ENCODE measurements at places on chromosomes 7 and 10.

- DNase-seq: no peak
These were observed 29.9 kb downstream of the LRRC20 start for GRCh38 chr10:70352401-70353097.

- no peak for DNase-seq
These were observed 7.8 kb downstream of the GARIN1A start for GRCh38 chr7:128679920-128680319.

DNA sequence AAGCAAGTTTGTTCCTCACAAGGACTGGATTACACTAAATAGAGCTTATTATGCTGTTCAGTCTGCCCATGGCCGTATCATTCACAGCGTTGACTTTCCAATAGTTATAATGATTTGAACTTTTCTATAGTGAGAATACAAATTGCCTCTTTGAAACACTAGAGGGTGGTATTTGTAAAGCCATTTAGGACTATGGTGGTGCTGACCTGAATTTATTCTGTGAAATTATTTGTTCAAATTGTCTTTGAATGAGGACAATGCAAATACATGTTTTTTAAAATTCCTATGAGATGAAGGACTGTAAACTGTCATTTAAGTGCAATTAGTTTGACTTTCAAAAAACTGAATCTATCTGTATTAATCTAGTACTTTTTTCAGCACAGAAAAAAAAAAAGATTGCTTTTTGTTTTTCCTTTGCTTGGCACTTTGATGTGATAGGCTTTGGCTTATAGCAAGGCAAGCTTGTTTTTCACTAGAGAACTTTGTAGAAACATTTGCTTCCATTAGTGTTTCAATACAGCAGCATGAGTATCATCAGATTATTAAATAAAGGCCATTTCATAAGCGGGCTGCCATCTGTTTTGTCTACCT is 122.7 kb upstream of the TMEM229A start:
- no peak for DNase-seq

DNA sequence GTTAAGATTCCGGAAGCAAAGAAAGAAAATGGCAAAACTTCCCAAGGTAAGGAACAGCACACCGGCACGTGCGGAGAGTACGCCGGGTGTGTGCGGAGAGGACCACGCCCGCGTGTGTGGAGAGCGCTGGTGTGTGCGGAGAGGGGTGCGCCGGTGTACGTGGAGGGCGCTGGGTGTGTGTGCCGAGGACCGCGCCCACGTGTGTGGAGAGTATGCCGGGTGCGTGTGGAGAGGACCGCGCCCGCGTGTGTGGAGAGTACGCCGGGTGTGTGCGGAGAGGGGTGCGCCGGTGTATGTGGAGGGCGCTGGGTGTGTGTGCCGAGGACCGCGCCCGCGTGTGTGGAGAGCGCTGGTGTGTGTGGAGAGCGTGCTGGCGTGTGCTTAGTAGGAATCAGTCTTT is 48.6 kb upstream of the DPYSL4 start:
- DNase-seq: no peak

DNA sequence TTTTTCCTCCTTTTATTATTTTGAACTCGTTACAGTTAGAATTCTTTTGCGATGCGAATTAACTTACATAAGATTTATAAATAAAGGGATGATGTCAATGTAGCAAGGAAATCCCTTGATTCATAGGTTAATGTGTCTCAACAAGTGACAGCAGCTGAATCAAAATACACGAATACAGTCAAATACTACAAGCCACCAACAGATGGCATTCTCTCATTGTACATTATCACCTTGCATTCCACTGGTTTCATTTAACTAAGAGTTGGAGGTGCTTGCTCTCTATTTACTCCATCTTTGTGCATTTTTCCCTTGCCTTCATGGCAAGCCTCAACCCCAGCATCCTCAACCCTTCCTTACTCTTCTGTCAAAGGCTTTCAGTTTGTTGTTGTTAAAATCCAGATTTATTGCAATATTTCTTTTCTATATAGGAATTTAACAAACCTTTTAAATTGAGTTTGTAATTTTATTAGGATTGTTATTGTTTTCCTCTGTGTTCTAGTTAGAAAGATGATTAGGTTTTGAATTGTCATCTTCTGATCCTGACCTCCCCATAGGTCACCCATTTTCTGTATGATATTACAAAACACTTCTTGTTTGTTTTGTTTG is 78.3 kb downstream of the SLC25A40 start:
- DNase-seq: no peak

DNA sequence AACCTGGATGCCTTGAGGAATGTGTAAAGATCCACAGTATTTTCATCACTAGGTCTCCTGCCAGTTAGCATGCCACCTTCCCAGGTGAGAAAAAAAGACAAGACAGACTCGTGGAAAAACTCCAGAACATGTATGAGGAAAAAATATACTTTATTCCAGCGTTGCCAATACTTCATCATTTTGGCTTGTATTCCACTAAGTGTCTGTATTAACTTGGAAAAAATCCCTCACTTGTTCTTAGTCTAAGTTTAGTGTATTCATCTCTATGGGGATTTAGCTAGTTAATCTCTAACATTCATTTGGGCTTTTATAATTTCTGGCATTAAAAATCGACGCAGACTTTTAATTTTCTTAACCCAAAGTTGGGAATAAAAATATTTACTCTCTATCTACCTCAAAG is 759.4 kb downstream of the SORCS1 start:
- DNase-seq: no peak

- DNase-seq: no peak
These were observed 102.2 kb downstream of the RBM20 start for GRCh38 chr10:110746254-110746826.

DNA sequence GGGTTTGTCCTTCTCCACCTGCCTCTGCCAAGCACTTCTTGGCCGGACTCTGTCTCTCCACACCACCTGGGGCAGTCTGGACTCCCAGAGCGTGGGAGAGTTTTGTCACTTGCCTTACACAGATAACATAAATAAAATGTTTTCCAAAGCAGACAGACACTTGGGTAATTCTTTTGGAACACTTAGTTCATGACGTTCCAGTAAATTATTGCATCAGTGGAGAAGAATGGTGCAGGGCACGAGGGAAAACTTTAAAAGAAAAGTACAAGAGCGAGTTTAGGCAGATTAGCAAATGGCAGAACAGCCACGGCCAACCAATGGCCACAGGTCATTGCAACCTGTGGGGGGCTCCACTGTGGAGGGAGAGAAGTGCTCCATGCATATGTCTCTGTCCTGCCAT is 170.6 kb upstream of the GRB10 start:
- no peak for DNase-seq

DNA sequence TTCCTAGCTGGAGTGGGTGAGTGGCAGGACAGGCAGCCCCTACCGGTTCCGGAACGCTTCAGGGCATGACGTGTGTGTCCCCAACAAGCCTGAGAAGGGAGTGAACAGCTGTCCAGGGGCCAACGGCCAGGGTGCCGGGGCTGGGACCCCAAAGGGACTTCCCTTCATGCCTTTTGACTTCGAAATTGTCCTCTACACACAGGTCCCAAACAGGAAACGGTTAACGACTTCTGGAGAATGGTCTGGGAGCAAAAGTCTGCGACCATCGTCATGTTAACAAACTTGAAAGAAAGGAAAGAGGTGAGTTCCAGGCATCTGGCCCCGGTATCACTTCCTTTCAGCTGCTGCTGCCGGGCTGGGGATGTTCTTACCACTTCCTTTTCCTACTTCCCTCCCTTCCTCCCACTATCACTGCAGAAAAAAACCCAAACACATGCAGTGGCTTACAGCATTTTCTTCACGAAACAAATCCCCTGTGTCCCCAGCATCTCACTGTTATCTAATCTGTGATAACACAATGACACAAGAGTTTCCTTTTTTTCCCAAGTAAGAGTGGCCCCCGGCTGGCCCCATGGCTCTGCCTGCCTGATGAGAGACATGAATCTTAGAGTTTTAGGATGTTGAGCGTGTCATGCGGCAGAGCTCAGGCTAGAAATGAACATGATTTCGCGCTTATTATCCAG is 63.2 kb downstream of the MKI67 start:
- DNase-seq: no peak

GRCh38 chr10:44991571-44991970 is 9.2 kb upstream of the ZNF22 start:
- DNase-seq: no peak

- DNase-seq: no peak
These were observed 35.3 kb downstream of the FEZF1 start for GRCh38 chr7:122269241-122269640.

DNA sequence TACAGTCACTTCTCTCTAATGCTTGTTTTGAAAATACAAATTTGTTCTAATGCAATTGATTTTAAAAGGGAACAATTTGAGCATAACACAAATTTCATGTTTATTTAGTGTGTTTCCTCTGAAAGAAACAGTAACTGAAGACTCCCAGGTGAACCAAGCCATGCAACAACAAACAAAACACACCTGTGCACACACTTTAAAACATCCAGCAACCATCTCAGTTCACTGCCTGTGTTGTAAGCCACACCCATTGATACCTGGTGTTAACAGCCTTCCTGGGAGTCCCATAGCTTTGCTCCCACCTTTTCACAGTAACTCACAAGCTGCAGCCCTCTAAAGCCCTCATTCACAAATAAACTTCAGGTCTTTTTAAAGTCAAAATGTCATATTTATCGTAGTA is 89.3 kb downstream of the DOCK4 start:
- DNase-seq: no peak

GRCh38 chr7:127888411-127888810 is 142.8 kb downstream of the LRRC4 start:
- DNase-seq: no peak

DNA sequence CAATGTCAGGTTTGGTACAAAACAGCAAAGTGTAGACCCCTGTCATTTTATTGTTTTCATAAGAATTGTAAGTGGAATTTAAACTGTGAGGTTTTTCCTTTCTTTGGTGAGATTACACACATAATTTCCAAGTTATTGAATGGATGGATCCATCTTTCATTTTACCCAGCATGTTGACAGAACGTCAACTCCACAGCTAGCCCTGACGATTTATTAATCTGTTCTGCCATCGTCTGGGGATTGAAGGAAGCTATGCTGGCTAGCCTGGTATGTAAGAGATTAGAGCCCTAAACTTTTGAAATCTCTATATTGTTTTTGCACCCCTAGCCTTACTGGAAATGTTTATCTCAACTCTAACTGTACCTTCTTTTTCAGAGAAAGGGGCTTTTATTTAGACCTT is 8.6 kb downstream of the WNT16 start:
- DNase-seq: no peak

DNA sequence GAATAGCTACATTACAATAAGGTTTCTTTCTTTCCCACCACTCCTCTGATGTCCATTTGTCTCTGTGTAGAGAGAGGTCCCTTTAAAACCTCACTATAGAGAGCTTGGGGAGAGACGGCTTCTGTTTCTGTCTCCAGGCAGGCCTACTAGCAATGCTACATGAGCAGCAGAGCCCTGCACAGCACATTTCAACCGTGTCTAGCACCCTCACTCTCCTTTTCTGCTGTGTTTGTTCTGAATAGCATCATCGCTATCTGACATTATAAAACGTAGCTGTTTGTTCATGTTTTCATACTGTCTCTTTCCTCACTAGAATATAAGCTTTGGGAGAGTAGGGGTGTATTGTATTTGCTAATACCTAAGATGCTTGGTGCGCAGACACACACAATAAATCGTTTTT is 487.8 kb upstream of the DPP6 start:
- no peak for DNase-seq

GRCh38 chr7:55339033-55340000 is 25.8 kb upstream of the LANCL2 start:
- DNase-seq: no peak

- DNase-seq: no peak
These were observed 115.1 kb downstream of the AGMO start for GRCh38 chr7:15446722-15447121.

GRCh38 chr10:94310369-94310768 is 52.4 kb downstream of the NOC3L start:
- DNase-seq: no peak

- DNase-seq: no peak
These were observed 179.3 kb downstream of the NPSR1 start for GRCh38 chr7:34837316-34837715.

DNA sequence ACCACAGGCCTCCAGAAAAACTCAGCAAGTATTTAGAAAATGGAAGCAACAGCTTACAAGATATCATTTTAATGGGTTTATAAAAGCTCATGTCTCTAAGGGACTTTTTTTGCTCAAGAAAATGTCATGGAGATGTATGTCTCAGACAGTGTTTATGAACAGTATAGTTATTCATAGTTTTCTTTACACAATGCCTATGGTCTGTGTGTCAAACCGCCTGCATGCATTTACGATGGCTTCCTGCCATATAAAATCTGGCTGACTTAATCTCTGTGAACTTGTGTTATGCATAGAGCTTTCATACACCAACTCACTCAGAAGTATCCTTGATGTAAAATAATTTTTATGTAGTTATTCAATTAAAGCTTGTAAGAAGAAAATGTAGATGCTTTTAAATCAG is 1314.2 kb upstream of the LRRTM3 start:
- DNase-seq: no peak

- no peak for DNase-seq
These were observed 23.6 kb downstream of the MCM10 start for GRCh38 chr10:13184730-13185514.

DNA sequence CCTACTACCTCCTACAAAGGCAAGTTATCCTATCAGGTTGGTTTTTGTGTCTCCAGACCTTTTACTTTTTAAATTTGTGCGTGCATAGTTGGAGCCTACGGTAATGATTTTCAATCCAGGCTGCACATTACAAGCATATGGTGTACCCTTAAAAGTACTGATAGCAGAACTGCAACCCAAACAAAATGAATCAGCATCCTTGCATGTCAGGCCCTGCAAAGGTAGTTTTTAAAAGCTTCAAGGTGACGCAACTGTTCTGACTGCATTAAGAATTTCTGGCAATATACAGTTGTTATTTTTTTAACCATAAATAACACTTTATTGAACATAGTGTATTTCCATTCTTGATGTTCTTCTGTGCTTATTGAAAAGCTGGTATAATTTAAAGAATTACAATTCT is 28.9 kb downstream of the GNAT3 start:
- no peak for DNase-seq

DNA sequence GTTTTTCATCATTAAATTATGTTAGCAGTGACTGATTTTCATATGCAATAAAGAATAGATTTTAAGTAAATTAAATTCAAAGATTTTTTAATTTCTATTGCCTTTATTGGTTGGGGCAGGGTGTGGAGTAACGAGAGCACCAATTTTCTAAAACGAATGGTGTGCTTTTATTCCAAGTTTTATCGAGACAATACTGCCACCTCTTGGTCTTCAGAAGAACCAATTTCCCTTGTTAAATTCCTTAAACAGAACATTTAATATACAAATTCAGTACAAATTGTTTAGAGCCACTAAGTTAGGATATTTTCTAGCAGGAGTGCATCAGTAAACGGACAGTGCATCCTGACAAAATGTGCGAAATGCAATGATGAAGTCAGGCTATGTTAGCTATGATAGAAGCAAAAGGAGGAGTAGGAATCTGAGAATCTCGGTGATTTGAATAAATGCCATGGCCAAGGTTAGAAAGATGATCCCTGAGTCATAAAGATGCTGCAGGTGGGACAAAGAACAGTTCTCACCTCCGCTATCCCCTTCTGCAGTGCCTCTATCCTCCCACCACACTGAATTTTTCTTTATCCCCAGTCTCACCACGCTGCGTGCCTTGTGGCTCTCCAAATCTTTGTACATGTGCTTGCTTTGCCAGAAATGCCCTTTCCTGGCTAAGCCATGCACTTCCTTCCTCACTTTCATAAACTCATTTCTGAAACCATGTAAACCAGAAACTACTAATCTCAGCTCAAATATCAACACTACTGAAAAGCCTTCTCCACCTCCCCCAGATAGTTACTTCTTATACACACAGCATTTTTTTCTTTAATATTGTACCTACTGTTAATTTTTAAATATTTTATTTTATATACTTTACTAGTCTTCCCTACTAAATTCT is 31.9 kb upstream of the AGBL3 start:
- DNase-seq: no peak

Data from activated CD8-positive, alpha-beta memory T cell treated with anti-CD3 and anti-CD28 coated beads for 1 hour (primary cell).